M059J (cell line): ENCODE measurements at places on chromosomes 3 and 15.

- DNase-seq, result no peak
These were observed 98.4 kb downstream of the DHX30 start for GRCh38 chr3:47901280-47901833.

DNA sequence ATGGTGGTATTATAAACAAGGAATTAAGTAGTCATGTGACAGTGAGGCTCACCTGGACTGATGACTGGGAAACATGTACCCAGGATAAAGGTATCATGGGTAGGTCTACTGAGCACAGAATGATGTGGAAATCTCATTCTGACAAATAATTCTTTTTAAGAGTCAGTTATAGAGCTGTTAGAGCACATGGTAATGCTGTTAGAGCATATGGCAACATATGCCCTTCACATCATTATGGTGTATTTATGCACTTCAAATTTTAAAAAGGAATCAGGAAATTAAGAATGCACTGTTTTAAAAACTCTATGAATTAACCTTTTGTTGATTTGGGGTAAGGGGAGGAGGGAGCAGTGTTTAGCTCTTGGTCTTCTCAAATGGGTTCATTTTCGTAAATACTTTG lies 1.7 kb downstream of the SLC6A20 start:
- DNase-seq, result no peak

DNA sequence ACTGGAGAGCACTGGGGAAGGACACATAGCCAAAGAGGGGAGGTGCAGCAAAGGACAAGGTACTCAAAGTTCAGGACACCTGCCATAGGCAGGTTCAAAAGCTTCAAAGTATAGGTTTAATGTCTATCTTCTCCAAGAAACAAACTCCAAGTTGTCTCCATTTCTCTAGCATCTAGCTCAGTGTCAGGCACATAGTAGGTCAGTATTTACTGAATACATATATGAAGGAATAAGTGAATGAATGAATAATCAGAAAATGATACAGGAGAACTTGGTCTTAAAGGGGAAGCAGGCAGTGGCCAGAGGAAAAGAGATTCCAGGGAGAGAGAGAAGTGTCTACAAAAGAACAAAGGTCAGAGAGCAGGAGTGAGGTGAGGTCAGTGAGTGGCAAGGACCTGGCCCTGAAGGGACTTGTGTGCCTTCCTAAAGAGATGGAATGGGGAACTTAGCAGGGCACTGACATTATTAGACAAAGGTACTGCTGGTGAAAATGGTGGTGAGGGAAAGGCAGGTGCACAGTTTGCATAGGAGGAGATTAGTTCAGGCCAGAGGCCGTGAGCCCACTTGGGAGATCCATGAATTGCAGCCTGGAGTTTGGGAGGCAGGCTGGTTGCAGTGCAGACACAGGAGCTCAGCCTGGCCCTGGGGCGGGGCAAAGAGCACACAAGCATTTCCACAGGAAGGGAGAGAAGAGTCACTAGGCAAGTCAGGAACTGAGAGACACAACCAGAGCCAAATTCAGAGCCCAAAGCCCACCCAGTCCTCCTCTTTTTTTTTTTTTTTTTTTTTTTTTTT lies 21.4 kb downstream of the TBC1D2B start:
- peak; percentile 37 for DNase-seq

- peak; percentile 60 for DNase-seq
These were observed 225.6 kb downstream of the MINAR1 start for GRCh38 chr15:79657722-79658121.

GRCh38 chr3:196793246-196793645 lies 53.6 kb downstream of the PAK2 start:
- peak; percentile 99 for DNase-seq

DNA sequence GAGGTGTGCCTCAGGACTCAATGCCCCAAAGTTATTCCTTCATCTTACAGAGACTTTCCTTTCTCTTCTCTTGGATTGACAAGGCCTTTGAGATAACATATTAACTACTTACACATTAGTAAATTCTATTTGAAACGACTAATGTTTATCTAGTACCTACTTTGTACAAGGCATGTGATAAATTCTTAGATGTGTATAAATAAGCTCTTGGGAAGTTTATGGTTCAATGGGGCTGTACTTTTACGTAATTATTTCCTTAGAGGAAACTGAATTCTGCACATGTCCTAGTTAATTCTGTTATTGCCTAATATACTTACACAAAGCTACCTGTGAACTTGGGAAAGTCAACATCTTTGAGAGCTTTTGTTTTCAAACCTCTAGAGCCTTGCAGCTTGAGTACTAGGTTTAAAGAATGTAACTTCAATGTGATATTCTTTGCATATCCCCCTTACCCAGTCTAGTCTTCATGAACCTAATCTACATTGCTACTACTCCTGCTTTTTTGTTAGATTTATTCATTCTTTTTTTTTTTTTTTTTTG lies 58.5 kb upstream of the RAP2B start:
- no peak for DNase-seq

DNA sequence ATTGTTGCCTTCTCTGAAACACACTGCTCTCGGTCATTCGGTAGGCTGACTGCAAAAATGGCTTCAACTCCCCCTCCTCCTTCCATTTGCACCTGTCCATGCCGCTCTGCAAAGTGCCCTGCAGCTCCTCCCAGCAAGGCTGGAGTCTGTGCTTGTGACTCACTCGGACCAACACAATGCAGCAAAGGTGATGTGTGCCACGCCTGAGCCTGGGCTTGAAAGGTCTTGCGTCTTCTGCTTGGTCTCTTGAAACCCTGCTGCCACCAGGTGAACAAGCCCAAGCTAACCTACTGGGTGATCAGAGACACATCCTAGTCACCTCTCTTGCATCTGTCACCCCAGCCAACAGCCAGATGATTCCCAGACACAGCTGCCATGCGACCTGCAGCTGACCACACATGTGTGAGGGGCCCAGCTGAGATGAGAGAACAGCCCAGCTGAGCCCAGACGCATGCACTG lies 71.1 kb downstream of the MGLL start:
- DNase-seq, result peak; percentile 39

DNA sequence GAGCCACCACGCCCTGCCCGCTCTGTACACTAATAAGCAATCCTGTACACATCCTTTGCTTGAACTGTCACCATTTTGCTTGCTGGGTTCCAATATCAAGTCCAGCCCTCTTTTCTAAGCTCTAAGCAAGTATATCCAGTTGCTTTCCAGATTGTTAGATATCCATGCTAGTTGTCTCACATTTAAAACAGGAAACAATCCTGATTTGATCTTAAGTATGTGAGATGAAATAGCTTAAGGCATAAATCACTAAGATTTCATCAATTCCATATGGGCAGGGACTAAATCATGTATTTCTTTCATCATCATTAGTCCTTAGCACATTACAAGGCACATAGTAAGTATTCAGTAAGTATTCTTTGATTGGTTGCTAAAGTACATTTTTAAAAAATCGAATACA lies 16.2 kb downstream of the ATP11B start:
- DNase-seq, result no peak

GRCh38 chr3:28690176-28690575 lies 341.6 kb upstream of the AZI2 start:
- DNase-seq, result no peak

GRCh38 chr15:33382491-33382890 lies 71.7 kb downstream of the RYR3 start:
- DNase-seq, result no peak

DNA sequence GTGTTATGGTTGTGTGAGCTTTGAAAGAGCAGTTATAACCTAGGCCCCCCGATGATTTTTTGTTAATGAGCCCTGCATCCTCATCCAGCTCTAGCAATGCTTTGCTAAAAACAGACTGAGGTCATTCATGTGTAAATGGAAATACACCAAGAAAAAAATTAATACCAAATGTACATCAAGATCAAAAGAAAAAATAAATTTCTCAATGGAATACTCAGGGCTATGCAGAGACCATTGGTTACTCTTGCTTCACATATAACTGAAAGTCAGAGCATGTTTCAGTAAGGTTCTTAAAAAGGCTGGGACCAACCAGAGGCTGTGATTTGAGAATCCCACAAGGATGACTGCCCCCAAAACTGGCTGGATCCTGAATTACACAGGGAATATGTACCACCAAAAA lies 48.0 kb downstream of the ARHGAP31 start:
- DNase-seq, result no peak

DNA sequence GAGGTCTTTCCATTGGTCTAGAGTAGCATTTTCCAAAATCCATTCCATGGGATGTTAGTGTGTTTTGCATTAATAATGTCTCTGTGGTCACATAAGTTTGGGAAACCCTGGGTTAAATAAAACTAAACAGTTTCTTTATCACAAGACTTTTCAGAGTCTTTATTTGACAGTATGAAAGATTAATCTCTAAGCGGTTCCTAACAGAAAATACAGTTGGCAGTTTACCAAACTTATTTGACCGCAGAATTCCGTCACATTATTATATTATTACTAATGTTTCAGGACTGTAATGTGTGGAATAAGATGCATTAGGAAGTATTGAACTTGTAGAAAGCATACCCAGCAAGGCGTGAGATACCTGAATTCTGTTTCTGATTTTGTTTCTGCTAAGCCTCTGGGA lies 71.5 kb upstream of the ADAMTSL3 start:
- peak; percentile 15 for DNase-seq

DNA sequence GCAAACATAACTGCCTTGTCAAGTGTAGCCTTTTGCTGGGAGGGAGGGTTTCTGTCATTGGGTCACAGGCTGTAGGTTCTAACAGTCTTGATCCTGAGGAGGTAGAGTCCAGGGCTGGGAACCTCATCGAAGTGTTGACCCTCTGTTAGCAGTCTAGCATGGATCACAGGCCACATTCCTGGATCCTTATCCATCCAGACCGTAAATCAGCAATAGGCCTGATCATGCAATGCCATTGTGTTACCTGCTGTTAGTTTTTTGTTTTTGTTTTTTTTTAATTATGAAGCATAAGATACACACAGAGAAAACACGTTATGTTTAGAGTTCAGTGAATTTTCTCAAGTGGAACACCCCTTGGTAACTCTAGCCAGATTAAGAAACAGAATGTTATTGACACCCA lies 282.0 kb upstream of the TPM1 start:
- DNase-seq, result no peak

- no peak for DNase-seq
These were observed 3.9 kb downstream of the CILP start for GRCh38 chr15:65207280-65207840.

GRCh38 chr3:101383156-101383575 lies 62.8 kb upstream of the IMPG2 start:
- DNase-seq, result no peak

- DNase-seq, result no peak
These were observed 869.1 kb downstream of the TBL1XR1 start for GRCh38 chr3:176328198-176328597.

GRCh38 chr3:12759097-12759679 lies at the start of gene TMEM40:
Gene TMEM40, minus strand, starts transcription at chr3:12759259. Its CDS starts 9,427 bp downstream, at chr3:12749832.
- peak; percentile 79 for DNase-seq

DNA sequence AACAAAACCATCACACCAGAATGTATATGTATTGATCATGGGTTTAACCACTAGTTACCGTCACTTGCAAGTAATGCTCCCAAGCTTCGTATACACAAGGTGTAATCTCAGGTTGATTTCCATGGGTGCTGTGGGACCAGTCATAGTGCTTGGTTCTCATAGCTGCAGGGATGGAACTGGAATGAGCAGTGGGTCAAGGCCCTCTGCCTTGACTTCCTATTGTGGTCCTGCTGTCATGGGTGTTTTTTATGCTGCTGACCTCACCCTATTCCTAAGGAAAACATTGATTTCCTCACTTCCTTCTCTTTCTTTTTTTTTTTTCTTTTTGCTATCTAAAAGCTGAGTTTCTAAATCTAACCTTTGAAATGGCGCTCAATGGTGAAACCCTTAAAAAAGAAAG lies 325.6 kb upstream of the RASGRP1 start:
- no peak for DNase-seq

GRCh38 chr3:134145183-134145582 lies 105.5 kb downstream of the RYK start:
- no peak for DNase-seq

DNA sequence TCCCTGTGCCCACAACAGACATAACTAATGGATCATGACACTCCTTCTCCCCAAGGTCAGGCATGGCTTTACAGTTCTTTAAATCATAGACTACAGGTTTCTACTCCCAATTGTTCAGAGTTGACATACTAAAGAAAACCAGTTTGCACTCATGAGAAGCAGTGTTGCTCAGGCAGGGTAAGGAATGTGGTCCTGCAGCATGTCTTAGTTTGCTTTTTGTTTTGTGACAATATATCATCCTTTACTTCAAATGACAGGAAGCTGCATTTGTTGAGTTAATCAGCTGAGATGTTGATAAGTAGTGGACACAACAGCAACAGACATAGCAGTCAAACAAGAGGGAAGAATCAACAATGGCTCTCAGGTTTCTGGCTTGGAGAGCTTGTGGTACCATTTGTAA lies 267.5 kb downstream of the SLCO3A1 start:
- DNase-seq, result no peak

GRCh38 chr3:127689266-127689860 lies 16.6 kb downstream of the ABTB1 start:
- DNase-seq, result no peak

GRCh38 chr15:33310481-33311311 lies at the start of gene RYR3:
Gene RYR3, plus strand, starts transcription at chr15:33310967. Its CDS starts 79 bp downstream, at chr15:33311046.
- no peak for DNase-seq

DNA sequence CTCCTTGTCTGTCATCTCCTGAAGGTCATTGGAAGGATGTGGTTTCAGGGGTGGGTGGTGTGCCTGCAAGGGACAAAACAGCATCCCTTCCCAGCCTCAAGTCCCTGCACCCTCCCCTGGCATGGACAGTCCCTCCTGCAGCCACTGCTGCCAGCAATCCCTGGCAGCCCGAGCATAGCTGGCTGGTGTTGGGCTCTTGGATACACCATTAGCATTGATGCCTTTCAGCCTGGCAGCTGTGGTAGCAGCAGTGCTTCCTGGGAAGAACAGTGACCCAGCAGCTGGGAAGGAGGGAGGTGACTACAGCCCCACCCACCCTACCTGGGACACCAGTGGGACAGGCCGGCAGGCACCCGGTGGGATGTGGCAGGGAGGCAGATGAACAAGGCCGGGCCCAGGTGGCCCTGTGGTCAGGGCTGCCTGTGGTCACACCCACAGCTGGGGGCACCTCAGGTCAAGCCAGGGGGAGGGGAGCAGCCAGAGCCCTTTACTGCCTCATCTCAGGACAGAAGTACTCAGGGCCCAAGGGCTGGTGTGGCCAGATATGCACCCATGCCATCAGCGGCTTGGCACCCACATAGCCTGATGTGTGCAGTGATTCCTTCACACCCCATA lies 32.9 kb upstream of the TMEM115 start:
- no peak for DNase-seq

DNA sequence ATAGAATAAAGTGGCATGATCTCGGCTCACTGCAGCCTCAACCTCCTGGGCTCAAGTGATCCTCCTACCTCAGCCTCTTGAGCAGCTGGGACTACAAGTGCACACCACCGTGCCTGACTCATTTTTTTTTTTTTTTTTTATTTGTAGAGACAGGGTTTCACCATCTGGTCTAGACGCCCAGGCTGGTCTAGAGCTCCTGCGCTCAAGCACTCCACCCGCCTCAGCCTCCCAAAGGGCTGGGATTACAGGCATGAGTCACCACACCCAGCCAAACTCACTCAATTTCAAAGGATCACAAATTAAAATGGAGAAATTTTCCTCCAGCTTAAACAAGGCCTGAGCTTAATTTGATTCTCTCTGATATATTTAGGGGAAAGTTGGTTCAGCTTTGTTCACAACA lies 27.3 kb upstream of the NMB start:
- DNase-seq, result peak; percentile 88

GRCh38 chr15:27843146-27843545 lies 256.0 kb downstream of the OCA2 start:
- DNase-seq, result no peak

GRCh38 chr3:32440611-32441350 lies 49.1 kb downstream of the CMTM7 start:
- peak; percentile 10 for DNase-seq

- DNase-seq, result no peak
These were observed at the start of gene SPESP1 for GRCh38 chr15:68930268-68931022. Gene SPESP1, plus strand, starts transcription at chr15:68930525. Its CDS starts 129 bp downstream, at chr15:68930654.
